ENCODE measurements at places on chromosomes 7 and 10.

DNA sequence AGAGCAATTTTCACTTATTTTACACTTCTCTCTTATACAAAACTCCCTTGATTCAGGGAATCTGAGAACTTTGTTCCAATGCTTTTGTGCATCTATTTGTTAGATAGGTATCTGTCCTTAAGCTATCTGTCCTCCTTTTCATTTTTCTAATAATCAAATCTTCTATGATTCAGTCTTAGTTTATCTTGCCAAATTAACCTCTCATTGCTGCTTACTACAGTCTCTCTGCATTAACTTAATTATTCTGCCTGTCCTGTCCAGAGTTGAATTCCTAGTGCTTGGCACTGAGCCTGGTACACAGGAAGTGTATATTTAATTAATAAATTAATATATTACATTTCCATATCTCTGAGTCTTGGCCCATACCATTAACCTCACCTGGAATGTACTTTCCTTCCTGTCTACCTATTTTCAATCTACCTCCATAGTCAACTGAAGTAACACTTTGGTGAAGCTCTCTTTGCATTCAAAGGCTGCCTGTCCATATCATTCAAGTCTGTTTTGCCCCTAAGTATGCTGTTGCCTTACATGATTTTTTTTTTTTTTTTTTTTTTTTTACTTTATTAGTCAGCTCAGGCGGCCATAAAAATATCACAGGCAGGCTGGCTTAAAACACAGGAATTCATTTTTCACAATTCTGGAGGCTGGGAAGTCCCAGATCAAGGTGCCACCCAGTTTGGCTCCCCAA is 66.0 kb upstream of the CSTF2T start:
- DNase-seq, result no peak

GRCh38 chr10:67666416-67667034 is 29.5 kb downstream of the CTNNA3 start:
- peak; percentile 32 for DNase-seq

- DNase-seq, result no peak
Observed at GRCh38 chr7:142176901-142177300, 65.4 kb downstream of the MGAM2 start.

- no peak for DNase-seq
Observed at GRCh38 chr10:88731296-88731695, 25.2 kb downstream of the LIPK start.

DNA sequence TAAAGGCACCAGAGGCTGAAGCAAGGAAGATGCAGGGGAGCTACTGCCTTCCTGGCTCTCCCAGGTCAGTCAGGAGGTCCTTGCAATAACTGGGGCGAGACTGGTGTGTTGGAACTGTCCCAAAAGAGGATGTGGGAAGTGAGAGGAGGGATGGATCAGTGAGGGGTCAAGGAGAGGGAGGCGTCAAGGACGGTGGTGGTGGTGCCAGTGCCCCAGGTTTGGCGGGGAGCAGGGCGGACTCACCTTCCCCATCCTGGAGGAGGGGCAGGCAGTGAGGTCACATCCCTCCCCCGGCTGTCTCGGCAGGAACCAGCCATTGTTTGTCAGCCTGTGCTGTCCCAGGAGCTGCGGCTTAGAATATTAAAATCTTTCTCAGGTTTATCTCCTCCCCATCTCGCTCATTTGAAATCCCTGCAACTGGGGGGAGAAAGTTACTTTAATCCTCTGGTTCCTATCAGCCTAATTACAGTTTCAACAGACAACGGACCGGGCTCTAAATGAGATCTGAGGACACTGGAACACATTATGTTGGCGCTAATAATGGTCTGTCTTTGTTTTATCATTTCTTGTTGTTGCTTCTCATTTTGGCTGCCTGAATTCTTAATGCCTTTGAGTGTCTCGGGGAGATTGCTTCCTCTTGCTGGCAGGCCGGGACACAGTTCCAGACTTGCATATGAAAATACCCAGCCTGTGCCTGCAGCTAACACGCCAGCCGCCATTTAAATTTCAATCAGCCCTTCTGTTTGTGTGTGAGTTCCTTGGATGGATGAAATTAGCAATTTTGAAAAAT is 387.5 kb downstream of the RPS24 start:
- DNase-seq, result no peak

DNA sequence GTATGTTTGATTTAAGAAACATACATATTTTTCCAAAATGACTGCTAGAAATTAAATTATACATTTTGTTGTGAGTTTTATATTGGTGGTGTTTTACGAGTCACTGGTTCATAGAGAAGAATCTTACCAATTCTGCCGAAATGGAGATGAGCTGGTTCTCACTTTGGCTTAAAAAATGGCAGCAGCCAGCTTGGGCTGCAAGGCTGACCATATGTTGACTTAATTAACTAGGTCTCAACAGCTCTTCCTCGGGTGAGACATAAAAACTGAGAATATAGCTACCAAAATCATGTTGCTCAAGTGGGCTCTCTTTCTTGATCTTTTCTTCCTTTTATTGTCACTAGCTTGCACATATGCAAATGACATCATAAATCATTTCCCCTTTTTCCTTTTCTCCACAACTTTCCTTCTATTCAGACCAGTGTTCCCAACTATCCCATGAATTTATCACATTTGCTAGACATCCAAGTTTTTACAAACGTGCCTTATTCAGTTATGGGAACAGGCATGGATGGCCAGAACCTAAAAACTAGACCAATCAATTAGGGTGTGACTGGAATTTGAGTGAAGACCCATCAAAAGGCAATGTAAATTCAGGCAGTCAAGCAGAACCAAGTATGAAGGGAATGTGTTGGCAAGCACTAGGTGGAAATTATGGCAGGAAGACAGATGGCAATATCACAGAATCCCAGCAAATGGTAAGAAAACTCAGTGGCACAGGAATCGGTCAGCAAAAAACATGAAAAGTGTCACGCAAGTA is 6.4 kb upstream of the TSPAN12 start:
- DNase-seq, result no peak

GRCh38 chr7:18419456-18419855 is 76.1 kb upstream of the HDAC9 start:
- DNase-seq, result no peak

DNA sequence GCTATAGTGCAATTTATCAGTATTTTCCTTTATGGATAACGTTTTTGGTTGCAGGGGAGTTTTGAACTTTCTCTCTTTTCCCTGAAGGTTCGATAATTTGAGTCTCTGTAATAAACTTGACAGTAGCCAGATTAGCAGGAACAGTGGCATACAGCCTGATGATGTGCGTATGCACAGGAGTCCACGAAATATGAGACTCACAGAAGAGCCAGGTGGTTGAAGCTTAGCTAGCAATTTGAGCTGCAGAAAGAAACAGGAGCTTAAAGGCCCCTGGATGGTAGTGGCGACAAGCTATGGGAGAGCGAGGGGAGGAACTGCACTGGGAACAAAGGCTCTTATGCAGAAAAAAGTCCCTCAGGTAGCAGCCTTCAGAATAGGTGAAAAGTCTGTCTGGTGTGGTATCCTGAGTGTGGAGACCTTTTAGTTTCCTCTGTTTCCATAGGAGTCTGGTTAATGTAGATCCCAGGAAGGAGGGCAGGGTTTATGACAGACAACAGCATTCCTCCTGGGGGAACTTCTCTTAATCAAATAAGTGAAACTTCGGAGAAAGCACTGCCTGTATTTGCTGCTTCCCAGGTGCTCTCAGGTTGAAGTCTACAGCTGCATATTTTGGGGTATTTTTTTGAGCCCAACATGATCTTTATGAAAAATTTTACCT is 32.7 kb downstream of the FANK1 start:
- DNase-seq, result no peak

DNA sequence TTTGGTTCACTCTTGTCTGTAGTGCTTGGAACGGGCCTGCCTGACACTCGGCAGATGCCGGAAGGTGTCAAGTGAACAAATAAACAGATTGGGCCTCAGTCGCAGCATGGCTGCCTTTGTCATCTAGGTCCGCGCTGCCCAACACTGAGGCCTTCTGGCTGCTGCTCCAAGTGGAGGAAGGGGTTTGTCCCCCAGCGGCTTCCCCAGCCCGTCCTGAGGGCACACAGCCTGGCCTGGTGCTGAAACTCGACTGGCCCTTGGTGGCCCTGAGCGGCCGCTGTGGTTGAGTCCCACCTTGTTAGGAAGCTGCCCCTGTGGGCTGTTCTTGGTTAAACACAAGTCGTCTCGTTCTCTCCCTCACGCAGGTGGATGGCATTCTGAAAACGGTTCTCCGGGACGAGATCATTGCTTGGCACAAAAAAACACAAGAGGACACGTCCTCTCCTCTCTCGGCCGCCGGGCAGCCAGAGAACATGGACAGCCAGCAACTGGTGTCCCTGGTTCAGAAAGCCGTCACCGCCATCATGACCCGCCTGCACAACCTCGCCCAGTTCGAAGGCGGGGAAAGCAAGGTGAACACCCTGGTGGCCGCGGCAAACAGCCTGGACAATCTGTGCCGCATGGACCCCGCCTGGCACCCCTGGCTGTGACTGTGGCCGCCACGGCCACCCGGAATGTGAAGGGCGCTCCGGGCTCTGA is 132.1 kb downstream of the SMURF1 start:
- no peak for DNase-seq

GRCh38 chr10:15310776-15311568 is 60.1 kb downstream of the FAM171A1 start:
- DNase-seq, result no peak

- DNase-seq, result no peak
Observed at GRCh38 chr7:49791088-49791741, 17.8 kb downstream of the VWC2 start.
